ENCODE measurements at places on chromosomes 6 and 20.
A peak's percentile ranks its signal among the peaks of the same experiment; 100 is the strongest.

- DNase-seq = no peak
Observed at GRCh38 chr6:27183060-27183832, 64.3 kb upstream of the PRSS16 start.

DNA sequence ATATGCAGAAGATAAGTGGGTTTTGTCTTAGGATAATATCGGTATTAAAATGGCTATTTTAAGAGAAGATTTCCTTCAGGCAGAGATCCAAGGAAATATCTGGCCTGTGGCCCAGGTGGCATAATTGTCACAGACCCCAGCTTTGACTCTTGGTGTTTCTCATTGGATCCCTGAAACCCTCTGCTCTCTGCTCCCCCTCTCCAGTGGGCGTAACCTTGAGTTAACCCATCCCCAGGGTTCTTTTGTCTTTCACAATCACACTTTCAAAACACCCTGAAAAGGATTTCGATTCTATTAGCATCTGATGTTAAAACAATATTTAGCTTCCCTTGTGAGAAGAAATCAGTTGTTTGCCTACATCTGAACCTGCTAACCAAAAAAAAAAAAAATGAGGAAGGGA, 7.2 kb downstream of the SSTR4 start:
- DNase-seq = no peak

GRCh38 chr6:55866128-55866527, 9.3 kb downstream of the BMP5 start:
- no peak for DNase-seq

DNA sequence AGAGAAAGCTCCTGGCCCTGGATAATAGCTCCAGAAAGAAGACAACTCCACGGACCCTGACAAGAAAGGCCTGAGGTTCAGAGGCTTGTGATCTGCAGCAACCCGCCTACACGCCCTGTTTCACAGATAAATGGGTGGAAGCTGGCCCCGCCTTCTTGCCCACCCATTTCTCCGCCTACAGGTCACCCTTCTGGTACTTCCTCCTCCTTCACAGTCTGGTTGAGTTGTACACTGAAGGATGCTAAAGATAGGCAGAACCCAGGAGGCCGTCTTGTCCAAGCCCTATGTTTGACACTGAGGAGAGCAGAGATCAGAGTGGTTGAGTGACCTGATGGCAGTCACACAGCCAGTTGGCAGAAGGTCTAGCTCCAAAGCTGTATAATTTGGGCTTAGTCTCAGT, 34.2 kb upstream of the MDGA1 start:
- DNase-seq = no peak

- DNase-seq = no peak
Observed at GRCh38 chr6:52984247-52984646, 10.8 kb downstream of the GSTA4 start.

DNA sequence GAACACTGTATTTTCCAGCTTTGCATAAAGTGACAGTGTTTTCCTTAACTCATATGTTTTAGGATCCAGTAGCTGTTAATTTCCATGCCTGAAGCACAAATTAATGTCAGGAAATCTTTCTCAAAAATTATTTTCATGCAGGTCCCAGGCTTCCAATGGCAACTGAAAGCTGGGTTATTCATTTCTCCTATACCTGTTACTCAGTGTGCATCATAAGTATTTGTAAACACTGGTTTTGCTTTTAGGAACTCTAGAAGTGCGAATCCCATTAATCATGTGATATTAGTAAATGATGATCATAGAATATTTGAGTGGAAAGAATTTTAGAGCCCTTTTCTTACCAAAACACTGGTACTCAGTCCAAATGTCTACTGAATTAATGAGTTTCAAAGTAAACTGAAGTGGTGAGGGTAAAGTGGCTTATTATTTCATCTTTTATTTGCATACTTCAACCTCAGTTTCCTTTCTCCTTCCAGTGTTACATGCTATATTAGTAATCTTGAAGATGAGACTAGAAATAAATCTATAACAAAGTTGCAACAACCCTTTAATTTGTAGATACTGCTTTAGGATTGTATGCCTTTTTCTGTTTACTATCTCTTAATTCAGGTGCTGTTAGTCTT, 124.0 kb downstream of the ZFAND3 start:
- DNase-seq = no peak

- no peak for DNase-seq
Observed at GRCh38 chr20:61135266-61135665, 116.8 kb upstream of the CDH4 start.

DNA sequence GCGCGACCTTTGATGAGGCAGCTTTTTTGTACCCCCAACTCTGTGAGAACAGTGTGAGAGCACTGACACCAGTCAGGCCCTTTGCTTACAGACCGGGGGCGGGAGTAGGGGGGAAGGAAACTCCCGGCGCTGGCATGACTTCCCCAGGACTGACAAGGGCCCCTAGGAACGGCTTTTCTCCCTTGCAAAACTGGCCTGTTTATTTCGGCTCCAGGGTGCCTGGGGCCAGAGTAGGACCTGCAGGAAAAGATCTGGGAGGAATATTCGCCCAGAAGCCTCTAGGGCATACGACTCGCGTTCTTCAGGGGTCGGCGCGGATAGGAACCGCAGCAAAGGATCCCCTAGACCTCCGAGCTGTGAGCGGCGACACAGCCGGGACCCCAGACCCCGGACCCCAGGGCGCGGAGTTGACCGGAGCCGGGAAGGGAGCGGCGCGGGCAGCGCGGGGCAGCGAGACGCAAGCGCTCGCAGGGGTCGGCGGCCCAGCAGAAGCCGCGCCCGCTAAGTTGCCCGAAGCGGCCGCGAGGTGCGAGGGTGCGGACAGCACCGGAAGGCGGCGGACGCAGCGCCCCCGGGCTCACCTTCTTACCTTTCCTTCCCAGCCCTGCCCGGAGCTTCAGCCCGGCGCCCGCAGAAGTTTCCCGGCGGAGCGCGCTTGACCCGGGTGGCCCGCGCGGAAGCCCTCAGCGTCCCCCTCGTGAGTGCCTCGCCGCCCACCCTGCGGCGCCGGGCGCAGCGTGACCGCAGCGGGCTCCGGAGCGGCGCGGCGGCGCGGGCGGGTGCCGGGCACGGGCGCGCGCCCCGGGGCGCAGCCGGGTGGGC, at the start of gene POPDC3:
Gene POPDC3, minus strand, starts transcription at position 771 of the 822 bp plus-strand sequence. CDS start 18,105 bp downstream, outside the sequence.
- no peak for DNase-seq

- no peak for DNase-seq
Observed at GRCh38 chr6:79146421-79146820, 68.4 kb upstream of the PHIP start.

GRCh38 chr20:35502352-35502751, 27.1 kb downstream of the C20orf173 start:
- DNase-seq = no peak

- DNase-seq = no peak
Observed at GRCh38 chr20:14193885-14194284, 143.5 kb downstream of the FLRT3 start.

DNA sequence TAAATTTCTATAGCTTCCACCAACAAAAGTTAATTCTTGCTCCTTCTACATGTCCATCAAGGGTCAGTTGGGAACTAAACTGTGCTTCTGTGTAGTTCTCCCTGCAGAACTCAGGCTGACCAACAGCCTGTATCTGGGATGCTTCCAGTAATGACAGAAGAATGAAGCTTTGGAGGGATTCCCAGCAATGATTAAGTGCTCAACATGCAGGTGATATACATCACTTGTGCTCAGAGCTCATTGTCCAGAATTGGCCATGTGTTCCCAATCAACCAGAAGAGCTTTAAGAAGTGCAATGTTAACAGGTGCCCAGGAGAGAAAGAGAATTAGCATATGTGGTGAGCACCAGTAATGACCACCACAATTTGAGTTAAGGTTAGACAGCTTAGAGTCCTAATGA, 37.4 kb upstream of the SNRPB2 start:
- no peak for DNase-seq

DNA sequence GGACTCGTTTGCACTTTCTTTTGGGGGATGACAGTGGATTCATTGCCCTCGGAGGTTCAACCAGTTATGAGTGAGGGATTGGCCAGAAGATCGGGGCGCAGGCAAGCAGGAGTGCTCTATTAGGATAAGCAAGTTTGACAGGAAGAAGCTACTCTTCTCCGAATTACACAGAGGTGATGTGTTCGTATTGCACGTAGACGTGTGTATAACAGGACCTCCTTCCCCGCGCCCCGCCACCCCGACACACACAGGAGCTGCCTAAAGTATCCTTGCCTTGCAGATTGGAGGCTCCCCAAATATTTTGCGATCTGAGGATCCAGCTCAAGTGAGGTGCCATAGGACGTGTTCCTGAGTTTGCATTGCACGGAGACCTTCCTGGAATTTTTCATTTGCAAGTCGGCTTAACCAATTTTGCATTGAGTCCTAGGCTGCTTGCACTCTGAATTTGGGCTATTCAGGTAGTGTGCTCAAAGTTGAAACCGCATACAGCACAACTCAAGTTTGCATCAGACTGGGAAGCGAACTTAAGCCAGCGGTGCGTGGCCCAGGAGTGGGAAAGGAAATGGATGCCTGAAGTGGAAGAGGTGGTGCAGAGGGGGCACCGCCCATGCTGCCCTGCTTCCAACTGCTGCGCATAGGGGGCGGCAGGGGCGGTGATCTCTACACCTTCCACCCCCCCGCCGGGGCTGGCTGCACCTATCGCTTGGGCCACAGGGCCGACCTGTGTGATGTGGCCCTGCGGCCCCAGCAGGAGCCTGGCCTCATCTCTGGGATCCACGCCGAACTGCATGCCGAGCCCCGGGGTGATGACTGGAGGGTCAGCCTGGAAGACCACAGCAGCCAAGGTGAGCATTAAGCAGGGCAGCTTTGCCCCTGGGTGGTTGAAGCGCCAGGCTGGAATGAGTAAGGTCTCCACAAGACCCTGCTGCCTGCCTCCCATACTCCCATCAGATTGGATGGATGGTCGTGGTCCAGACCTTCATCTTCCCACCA, 770 bp downstream of the TCF19 start:
- DNase-seq = no peak

DNA sequence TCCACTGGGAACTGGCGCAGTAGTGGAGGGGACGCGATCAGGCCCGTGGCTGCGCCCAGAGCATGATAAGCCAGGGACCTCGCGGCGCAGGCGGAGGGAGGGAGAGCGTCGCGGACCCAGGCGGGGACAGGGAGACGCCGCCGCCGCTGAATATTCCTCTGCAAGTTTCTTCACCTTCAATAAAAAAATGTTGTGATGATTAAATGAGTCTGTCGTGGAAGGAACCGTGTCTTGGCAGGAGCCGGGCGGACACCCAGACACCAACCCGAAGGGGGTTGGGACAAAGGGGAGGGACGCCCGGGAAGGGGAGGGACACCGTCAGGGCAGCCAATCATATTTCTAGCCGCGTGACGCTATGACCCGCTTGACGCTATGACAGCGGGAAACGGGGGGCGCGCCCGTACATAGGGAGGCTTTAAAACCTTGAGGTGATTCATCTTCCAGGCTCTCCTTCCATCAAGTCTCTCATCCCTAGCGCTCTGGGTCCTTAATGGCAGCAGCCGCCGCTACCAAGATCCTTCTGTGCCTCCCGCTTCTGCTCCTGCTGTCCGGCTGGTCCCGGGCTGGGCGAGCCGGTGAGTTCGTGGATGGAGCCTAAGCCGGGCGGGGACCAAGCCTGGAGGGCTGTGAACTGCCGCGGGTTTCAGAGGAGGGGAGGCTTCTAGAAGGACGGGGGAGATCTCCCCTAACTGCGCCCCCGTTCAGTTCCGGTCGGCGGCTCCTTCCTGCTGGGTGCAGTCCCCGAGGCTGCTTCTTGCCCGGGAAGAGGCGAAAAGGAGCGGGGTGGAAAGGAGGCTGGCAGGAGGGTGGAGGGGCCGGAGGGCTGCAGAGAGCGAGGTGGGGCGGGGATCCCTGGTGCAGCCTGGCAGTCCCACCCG, at the start of gene ULBP2:
Gene ULBP2, plus strand, starts transcription at position 432 of the 878 bp plus-strand sequence. Its CDS starts 59 bp downstream, at position 491.
- peak; percentile 70 for DNase-seq

- DNase-seq = no peak
Observed at GRCh38 chr20:703006-703405, 27.4 kb upstream of the SCRT2 start.

DNA sequence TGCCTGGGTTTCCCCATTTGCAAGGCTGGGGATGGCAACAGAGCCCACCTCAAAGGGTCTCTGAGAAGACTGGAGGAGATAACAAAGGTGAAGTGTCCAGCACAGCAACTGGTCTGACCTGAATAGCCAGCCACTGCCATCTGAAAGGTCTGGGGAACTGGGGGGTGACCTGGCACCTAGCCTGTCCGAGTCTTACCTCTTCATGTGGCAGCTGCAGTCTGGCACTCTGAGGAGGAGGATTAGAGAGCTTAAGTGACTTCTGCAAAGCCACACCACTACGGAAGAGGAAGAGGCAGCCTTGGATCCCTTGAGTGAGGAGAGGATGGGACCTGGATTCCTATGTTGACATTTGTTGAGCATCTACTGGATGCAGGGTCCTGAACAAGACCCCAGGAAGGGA, 22.2 kb downstream of the C20orf203 start:
- DNase-seq = no peak

- no peak for DNase-seq
Observed at GRCh38 chr6:156867121-156867520, 89.9 kb downstream of the ARID1B start.
